ENCODE measurements at places on chromosomes 16 and 17. TPM values are rescaled to one million over a fixed set of nuclear protein-coding genes. Genes with fewer than 3 reads are reported as not detected.

- H3K27ac ChIP-seq = no peak overlapping the region
- DNase-seq = no peak
- H3K4me3 ChIP-seq = no peak overlapping the region
- H3K27me3 ChIP-seq = no peaks in the 10 kb centered on the region
- peaks cover 39% of the 10 kb centered on the region for H3K4me1 ChIP-seq
Measured at GRCh38 chr16:85525420-85526184, 87.5 kb upstream of the GSE1 start.

DNA sequence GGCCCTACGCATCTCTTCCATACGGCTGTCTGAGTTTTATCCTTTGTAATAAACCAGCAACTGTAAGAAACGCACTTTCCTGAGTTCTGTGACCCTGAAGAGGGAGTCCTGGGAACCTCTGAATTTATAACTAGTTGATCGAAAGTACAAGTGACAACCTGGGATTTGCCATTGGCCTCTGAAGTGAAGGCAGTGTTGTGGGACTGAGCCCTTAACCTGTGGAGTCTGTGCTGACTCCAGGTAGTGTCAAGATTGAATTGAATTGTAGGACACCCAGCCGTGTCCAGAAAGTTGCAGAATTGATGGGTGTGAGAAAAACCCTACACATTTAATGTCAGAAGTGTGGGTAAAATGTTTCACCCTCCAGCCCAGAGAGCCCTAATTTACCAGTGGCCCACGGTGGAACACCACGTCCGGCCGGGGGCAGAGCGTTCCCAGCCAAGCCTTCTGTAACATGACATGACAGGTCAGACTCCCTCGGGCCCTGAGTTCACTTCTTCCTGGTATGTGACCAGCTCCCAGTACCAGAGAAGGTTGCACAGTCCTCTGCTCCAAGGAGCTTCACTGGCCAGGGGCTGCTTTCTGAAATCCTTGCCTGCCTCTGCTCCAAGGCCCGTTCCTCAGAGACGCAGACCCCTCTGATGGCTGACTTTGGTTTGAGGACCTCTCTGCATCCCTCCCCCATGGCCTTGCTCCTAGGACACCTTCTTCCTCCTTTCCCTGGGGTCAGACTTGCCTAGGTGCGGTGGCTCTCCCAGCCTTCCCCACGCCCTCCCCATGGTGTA, 1.5 kb downstream of the GAA start:
- H3K4me3 ChIP-seq = peak overlapping the region; percentile 88
- H3K27me3 ChIP-seq = peaks cover 14% of the 10 kb centered on the region
- H3K27ac ChIP-seq = no peak overlapping the region
- no peaks in the 10 kb centered on the region for H3K36me3 ChIP-seq

LITAFD gene
- not detected for total RNA-seq

- H3K36me3 ChIP-seq = no peaks in the 10 kb centered on the region
- peaks cover 9% of the 10 kb centered on the region for H3K4me1 ChIP-seq
- H3K27ac ChIP-seq = no peak overlapping the region
- no peak for DNase-seq
Measured at GRCh38 chr17:68642118-68642412, 40.9 kb upstream of the FAM20A start.

DNA sequence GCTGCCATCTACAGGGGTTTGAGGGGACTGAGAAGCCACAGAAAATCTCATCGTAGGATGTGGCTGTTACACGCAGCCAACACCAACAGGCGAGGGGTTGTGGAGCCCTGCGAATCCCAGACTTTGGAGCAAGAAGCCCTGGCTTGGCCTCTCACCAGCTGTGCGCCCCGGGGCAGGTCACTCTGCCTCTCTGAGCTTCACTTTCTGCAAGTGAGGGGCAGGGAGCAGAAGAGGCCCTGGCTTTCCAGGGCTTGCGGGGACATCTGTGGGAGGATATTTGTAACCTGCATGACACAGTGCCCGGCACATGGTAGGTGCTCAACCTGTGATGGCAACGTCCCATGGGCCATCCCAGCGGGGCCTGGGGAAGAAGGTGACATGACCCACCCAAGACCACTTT, 32.9 kb upstream of the CIBAR2 start:
- no peaks in the 10 kb centered on the region for H3K36me3 ChIP-seq
- H3K27me3 ChIP-seq = no peaks in the 10 kb centered on the region
- H3K27ac ChIP-seq = no peak overlapping the region
- H3K4me1 ChIP-seq = peaks cover 8% of the 10 kb centered on the region
- DNase-seq = no peak

TVP23C gene
- 36.0 TPM for total RNA-seq

KRTAP4-3 gene
- not detected for total RNA-seq

DNA sequence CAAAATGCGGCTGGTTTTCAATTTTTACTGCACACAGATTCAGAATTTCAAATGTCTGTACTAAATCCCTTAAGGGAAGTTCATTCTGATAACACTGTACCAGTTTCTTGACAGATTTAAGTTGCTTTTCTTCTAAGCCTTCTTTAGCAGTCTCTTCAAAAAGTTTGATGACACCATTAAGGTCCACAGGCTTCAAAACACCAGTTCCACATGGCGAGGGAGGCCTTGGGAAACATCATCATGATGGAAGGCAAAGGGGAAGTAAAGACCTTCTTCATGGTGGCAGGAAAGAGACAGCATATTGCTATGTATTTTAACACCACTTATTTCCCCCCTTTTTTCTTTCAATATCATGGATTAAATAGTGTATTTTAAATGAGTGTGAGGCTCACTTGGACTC, 24.5 kb downstream of the NLRC5 start:
- no peak for DNase-seq
- H3K27ac ChIP-seq = no peak overlapping the region
- no peaks in the 10 kb centered on the region for H3K4me1 ChIP-seq
- H3K27me3 ChIP-seq = no peaks in the 10 kb centered on the region
- no peaks in the 10 kb centered on the region for H3K36me3 ChIP-seq

DNA sequence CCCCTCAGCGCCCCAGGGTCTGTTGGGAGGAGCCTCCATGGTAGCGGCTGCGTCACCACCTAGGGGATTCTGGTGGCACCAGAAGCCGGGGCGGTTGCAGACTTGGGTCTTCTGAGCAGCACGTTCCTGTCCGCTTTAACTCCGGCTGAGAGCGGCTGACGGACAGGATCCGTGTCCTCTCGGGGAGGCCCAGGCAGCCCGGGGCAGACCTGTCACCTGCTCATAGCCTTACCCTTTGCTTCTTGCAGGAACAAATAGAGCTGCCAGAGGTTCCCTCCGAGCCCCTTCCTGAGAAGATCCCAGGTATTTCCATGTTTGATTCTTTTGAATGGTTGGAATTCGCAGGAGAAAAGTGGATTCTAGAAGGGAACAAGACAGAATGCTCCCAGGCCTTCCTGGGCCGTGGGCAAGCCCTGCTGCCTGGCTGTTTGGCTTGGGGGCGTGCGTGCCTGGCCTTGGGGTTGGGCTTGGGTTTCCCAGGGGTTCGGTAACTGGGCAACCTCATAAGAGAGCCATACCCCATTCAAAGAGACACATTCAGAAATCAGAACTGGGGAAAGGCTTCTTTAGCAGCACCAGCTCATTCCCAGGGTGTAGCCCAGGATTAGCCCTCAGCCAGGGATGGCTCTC, 6.6 kb downstream of the CHMP6 start:
- H3K4me3 ChIP-seq = no peak overlapping the region
- H3K36me3 ChIP-seq = no peaks in the 10 kb centered on the region
- DNase-seq = no peak
- peaks cover 15% of the 10 kb centered on the region for H3K27me3 ChIP-seq

CDK3 gene
- total RNA-seq = 3.0 TPM

GRCh38 chr17:64177311-64178010, 47.5 kb upstream of the ERN1 start:
- H3K4me1 ChIP-seq = no peaks in the 10 kb centered on the region
- no peak overlapping the region for H3K4me3 ChIP-seq
- no peaks in the 10 kb centered on the region for H3K36me3 ChIP-seq

CDRT15L2 gene
- not detected for total RNA-seq

Measured in neural progenitor cell (in vitro differentiated cells).